WERI-Rb-1 (cell line): ENCODE measurements at places on chromosomes 16 and 17.

DNA sequence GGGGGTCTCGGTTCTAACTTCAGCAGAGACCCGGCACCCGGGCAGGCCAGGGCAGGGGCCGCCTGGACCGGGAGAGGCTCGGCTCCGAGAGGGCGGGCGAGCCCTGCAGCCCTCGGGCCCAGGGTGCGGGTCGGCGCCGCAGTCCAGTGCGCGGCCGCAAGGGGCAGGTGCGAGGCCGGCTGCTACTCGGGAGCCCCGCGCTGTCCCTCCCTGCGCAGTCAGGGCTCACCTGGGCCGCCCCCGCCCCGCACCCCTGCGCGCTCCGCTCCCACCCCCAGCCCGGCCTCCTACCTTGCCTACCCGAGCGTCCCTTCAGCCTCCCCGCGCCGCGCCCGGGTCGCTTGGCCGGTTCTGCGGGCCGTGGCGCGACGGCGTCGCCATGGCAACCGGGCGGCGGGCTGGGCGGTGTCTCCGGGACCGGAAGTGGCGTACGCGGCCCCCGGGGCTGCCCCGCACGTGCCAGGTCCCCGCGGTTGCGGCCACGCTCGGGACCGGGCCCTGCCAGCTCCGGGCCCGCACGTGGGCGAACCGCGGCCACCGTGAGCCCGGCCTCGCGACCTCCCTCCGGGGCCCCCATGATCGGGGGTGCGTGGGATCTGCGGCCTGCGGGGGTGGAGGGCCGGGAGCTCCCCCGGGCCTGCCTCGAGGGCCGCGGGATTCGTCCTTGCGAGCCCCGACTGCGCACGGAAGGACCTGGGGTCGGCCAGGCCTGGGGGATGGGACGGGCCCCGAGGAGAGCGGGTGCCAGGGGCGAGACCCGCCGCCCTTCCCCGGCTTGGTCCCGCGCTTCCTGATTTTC, at the start of gene CYB561:
TSS of gene CYB561 (minus strand) at position 353 of the 799 bp plus-strand sequence. CDS start 8,759 bp downstream, outside the sequence.
- DNase-seq = peak; percentile 65

DNA sequence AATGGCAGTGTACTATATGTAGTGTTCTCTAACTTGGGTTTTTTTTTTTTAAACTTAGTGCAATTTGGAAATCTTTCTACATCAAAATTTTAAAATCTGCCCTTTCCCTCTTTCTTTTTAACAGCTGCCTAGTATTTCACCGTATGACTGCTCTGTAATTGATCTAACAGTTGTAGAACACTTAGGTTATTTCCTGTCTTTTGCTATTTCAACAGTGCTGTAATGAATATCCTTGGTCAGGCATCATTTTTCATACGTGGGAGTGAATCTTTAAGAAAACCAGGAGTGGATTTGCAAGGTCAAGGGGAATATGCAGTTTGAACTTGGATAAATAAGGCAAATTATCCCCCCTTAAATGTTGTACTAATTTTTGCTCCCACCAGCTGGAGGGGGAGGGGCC, 3.8 kb downstream of the NLRC5 start:
- DNase-seq = no peak

DNA sequence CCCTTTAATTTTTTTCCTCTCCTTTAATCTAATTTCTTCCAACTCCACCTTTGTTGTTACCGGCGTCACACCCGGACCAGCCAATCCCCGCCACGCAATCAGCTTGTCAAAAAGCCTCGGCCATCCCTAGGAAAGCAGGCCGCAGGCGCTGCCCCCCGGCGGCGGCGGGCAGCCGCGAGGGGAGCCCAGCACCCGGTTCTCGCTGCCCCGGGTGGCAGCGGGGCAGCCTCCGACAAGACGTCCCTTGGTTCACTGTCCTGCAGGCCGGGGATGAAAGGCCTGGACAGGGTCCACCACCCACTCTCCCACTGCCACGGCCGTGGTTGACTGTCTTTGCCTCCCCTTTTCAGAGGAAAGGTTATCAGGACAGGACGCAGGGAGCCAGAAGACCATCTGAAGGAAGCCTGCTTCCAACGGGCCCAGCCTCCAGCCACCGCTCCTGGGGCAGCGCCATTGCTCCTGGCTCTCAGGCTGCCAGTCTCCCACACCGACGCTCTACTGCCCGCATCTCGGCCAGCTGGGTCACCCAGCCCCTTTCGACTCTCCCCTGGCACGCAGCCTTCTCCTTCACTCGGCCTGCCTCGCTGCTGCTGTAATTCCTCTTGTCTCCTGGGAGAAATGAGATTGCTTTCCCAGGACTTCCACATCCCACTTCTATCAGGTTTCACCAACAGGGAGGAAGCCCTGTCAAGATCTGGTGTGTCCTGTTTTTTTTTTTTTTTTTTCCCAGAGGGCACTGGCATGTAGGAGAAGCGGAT, 2.8 kb upstream of the UBTF start:
- peak; percentile 83 for DNase-seq

DNA sequence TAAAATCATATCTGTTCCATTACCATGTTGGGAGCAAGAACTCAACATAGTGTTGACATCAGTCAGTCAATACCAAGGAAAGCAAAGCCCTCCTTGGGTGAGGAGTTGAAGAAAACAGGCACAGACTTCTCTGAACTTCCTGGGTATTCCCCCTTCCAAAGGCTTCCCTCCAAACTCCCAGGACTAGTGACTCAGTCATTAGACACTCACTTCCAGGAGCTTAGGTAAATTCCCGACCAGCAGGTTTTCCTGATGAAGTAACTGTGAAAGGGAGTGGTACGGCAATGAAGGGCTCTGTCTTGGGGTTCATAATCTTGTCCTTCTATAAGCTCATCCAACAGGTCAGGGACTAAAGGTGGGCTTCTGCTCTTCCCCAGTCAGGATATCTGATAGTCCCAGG, 293.8 kb upstream of the AXIN2 start:
- no peak for DNase-seq

- DNase-seq = no peak
These were observed 4.5 kb downstream of the ZNF469 start for GRCh38 chr16:88387180-88387765.

DNA sequence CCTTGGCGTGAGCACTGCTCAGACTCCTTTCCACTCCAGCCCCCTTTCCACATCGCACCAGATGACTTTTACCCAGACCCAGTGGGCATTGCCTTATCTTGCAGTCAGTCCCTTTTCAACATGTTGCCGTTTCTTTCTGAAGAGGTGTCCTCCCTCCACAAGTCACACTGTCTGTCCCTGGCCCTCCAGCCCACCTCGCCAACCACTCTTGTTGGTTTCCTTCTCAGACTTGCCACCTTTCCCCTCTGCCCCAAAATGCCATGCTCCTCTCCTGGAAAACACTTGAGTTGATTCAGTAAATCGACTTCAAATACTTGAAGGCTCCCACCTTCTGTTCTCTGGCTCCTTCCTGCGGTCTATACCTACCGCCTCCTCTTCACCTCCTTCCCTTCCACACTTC, 7.5 kb upstream of the ADAM11 start:
- DNase-seq = no peak

GRCh38 chr16:57091975-57092785, at the start of gene CPNE2:
CPNE2 (plus strand) TSS chr16:57092583; CDS start chr16:57110743, 18,160 bp downstream.
- DNase-seq = peak; percentile 71

DNA sequence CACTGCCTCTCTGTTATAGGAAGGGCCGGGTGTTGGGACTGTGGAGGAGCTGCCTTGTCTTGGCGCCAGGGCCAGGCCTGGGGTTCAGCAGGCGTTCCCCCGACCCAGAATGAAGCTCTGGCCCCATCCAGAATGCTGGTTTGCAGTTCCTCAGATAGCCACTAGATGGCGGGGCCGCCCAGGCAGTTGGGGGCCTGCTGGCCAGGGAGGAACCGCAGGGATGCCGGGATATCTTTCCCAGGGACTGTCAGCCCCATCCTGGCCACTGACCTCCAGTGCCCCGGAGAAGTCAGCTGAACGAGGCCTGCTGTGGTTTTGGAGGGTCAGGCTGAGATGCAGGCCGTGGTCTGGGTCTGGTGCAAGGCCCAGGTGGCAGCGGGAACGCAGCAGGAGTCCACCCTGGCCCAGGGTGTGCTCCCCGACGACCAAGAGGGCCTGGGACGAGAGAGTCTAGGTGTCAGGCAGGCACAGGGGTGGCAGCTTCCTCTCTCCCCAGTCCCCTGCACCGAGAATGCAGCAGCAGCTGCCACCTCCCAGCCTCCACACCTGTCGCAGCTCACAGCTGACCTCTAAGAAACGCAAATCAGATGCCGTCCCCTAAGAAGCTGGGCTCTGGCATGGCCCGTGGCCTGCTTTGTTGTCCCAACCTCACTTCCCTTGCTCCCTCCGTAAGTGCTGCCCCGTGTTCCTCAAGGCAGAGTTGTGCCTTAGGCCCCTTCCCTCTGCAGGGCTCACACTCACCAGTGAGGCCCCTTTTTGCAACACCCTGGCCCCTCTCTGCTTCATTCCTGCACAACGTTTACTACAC, 51.2 kb downstream of the RMI2 start:
- DNase-seq = peak; percentile 86

DNA sequence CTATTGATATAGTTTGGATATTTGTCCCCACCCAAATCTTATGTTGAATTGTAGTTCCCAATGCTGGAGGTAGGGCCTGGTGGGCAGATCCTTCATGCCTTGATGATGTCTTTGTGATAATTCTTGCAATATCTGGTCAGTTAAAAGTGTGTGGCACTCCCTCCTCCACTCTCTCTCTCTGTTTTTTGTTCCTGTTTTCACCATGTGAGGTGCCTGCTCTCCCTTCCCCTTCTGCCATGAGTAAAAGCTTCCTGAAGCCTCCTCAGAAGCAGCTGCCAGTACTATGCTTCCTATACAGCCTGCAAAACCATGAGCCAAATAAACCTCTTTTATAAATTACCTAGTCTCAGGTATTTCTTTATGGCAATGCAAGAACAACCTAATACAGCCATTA, 47.3 kb downstream of the TOM1L2 start:
- no peak for DNase-seq

- no peak for DNase-seq
These were observed 40.5 kb downstream of the USP7 start for GRCh38 chr16:8923199-8923598.
